ENCODE measurements at places on chromosomes 11 and 22. TPM values are rescaled to one million over a fixed set of nuclear protein-coding genes. Genes with fewer than 3 reads are reported as not detected.
A peak's percentile ranks its signal among the peaks of the same experiment; 100 is the strongest.

DNA sequence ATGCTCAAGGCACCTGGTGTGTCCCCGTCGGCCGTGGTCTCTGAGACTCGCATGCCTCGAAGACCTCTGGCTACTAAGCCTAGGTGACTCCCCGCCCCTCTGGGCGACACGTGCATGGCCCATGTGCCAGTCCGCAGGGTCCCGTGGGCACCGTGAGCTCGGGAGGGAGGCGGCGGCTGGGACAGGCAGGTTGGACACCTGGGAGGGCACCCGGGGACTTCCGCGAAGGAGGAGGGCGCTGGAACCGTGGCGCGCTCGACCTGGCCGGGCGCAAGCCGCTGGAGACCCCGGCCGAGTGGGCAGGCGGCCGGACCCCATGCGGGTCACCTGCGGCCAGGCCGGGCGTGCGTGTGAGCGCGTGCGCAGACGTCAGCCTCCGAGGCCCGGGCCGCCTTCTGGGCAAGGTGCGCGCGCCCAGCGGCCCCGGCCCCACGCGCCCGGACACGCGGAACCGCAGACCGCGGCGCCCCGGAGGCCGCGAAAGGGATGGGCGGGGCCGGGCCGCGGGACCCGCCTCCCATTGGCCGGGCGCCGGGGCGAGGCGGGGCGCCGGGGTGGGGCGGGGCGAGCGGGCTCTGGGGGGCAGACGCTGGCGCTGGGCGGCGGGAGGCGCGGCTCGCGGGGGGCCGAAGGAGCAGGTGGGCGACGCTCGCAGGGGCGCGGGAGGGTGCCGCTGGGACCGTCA lies 579 bp upstream of the RASD2 start:
- H3K4me3 ChIP-seq: peak overlapping the region; percentile 90
- H3K27me3 ChIP-seq: no peaks in the 10 kb centered on the region
- H3K4me1 ChIP-seq: peaks cover 32% of the 10 kb centered on the region
- no peak overlapping the region for H3K27ac ChIP-seq
- no peaks in the 10 kb centered on the region for H3K36me3 ChIP-seq
- peak; percentile 58 for DNase-seq

GRCh38 chr22:42280836-42281235 lies 10.4 kb upstream of the TCF20 start:
- H3K27ac ChIP-seq: no peak overlapping the region
- no peaks in the 10 kb centered on the region for H3K36me3 ChIP-seq
- H3K27me3 ChIP-seq: no peaks in the 10 kb centered on the region
- H3K4me1 ChIP-seq: no peaks in the 10 kb centered on the region
- H3K4me3 ChIP-seq: no peak overlapping the region
- no peak for DNase-seq

DNA sequence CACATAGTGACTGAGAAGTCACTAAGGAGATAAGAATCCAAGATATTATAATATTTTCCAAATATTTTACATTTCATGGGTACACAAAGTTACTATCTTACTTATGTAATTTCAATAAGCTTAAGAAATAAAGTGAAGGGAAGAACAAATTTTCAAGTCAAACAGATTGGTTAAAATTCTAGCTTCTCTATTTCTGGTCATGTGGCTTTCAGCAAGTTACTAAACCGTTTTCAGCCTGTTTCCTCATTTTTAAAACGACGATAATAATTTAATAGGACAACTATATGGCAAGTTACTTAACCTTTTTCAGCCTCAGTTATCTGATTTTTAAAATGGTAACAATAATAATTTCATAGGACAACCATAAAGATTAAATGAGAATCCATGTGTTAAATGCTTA lies 15.6 kb downstream of the DCUN1D5 start:
- no peak for DNase-seq
- no peak overlapping the region for H3K27ac ChIP-seq
- peaks cover 57% of the 10 kb centered on the region for H3K36me3 ChIP-seq

GRCh38 chr11:112177589-112177988 lies 2.3 kb downstream of the BCO2 start:
- no peak for DNase-seq
- no peaks in the 10 kb centered on the region for H3K36me3 ChIP-seq

DNA sequence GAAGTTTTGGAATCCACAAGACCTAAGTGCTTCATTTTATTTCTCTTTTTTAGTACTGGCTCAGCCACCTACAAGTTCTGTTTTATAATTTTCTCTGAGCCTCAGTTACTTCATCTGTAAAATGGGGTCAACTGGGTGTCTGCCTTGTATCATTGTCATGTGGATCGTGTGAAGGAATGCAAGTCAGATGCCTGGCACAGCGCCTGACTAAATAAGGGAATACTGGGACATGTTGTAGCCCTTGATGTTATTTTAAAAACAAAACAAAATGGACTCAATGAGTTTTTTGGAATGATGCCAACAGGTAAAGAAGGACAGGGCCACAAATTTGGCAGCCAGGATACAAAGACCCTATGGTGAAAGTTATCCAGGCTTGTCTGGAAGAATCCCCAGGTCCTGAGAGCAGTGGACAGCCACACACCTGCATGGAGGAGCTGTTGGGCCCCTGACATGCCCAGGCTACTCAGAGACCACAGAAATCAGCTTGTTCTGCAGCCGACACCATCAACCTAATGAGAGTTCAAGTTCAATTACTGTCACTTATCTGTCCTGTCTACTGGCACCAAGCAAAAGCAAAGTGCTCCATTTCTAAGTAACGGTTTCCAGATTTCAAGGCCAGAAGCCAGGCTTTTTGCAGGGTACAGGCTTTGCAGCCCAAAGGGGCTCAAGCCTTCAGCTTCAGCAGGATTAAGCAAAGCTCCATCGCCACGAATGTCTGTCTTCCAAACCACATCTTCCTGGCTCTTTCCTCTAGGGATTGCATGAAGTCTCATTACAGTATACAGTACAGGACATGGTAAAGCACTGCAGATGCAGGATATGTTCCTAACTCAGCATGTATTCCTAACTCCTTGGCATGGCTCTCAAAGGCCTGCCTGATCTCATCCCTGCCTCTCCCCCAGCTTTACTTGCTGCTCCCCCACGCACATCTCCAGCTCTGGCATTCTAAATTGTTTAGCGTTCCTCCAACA lies 18.4 kb downstream of the DKK3 start:
- DNase-seq: no peak
- H3K36me3 ChIP-seq: no peaks in the 10 kb centered on the region
- no peaks in the 10 kb centered on the region for H3K27me3 ChIP-seq
- no peak overlapping the region for H3K27ac ChIP-seq
- no peak overlapping the region for H3K4me3 ChIP-seq
- H3K4me1 ChIP-seq: peaks cover 36% of the 10 kb centered on the region

DNA sequence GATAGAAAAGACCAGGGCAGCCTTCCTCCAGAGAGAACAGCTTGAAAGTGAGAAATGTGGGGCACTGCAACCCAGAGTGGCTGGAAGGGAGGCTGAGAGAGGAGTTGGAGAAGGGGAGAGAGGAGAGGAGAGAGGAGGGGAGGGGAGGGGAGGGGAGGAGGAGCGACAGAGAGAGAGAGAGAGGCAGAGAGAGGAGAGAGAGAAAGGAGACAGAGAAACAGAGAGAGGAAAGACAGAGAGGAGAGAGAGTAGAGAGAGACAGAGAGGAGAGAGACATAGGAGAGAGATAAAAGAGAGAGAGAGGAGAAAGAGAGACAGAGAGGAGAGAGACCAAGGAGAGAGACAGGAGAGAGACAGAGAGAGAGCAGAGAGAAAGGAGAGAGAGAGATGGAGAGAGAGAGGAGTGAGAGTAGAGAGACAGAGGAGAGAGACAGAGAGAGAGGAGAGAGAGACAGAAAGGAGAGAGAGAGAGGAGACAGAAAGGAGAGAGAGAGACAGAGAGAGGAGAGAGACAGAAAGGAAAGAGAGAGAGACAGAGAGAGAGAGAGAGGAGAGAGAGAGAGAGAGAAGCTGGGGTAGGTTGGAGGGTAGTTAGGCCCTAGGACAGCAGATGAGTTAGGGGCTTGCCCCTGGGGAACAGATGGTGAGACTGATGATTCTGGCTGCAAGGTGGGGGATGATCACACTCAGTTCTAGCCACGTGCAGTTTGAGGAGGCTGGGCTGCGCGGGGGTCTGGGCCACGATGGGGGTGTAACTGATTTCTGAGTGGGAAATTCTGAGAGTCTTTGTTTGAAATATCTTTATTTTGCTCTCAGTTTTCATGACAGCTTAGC lies 8.5 kb upstream of the SCYL1 start:
- DNase-seq: no peak
- H3K4me1 ChIP-seq: no peaks in the 10 kb centered on the region
- no peaks in the 10 kb centered on the region for H3K36me3 ChIP-seq
- H3K4me3 ChIP-seq: no peak overlapping the region
- no peak overlapping the region for H3K27ac ChIP-seq

- H3K4me3 ChIP-seq: no peak overlapping the region
- H3K36me3 ChIP-seq: no peaks in the 10 kb centered on the region
- DNase-seq: no peak
- no peak overlapping the region for H3K27ac ChIP-seq
- no peaks in the 10 kb centered on the region for H3K4me1 ChIP-seq
These were observed 16.8 kb downstream of the SLC22A25 start for GRCh38 chr11:63226488-63227114.

DNA sequence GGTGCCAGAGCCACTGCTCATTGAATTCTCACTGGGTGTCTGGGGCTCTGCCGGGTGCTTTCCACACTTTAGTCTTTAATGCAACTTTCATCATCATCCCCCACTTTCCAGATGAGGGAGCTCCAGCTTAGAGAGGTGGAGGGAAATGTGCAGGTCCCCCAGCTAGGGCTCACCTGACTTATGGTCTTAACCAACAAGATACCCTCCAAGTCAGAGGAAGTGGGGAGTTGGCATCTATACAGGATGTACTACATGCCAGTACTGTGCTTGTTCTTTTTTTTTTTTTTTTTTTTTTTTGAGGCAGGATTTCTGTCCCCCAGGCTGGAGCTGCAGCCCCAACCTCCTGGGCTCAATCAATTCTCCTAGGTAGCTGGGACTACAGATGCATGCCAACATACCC lies 26.3 kb downstream of the C22orf42 start:
- 0 out of 2 replicates have a peak, but pooled peaks cover 8% of the 10 kb centered on the region for H3K27me3 ChIP-seq
- H3K36me3 ChIP-seq: no peaks in the 10 kb centered on the region
- peaks cover 20% of the 10 kb centered on the region for H3K4me1 ChIP-seq
- no peak for DNase-seq
- H3K4me3 ChIP-seq: no peak overlapping the region

DNA sequence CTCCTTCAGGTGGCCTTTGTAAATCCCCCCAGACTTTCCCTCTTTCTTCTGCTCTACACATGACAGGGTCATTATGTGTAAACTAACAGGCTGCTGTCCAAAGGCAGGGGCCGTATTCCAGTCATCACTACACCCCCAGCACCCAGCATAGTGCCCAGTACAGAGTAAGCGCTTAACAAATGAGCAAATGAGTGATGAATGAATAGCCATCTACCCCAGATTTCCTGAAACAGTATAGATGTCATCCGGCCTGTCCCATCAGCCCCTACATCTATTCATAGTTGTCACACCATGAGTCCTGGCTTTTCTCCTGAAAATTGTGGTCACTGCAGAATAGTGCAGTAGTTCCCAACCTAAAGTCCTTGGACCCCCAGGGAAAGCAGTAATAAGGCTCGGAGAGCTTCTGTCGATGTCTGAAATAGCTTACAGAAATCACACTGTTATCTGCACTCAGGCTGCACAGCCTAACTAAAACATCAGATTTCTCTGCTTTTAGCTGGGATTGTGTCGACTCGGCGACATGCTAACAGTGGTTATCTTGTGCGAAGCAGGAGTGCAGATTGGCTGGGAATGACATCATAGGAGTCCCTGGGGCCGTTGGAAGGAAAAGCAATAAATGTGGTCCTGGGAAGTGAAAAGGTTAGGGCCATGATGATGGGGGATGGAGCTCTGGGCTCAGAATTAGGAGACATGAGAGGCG lies 143.8 kb upstream of the NECTIN1 start:
- DNase-seq: no peak
- H3K36me3 ChIP-seq: no peaks in the 10 kb centered on the region
- H3K27ac ChIP-seq: no peak overlapping the region
- H3K4me3 ChIP-seq: no peak overlapping the region
- H3K4me1 ChIP-seq: no peaks in the 10 kb centered on the region

GRCh38 chr22:46937185-46937584 lies 174.7 kb downstream of the TBC1D22A start:
- H3K4me1 ChIP-seq: peaks cover 22% of the 10 kb centered on the region
- no peak overlapping the region for H3K4me3 ChIP-seq
- no peak overlapping the region for H3K27ac ChIP-seq

- H3K27me3 ChIP-seq: no peaks in the 10 kb centered on the region
- H3K4me1 ChIP-seq: no peaks in the 10 kb centered on the region
- DNase-seq: peak; percentile 67
- no peaks in the 10 kb centered on the region for H3K36me3 ChIP-seq
- no peak overlapping the region for H3K4me3 ChIP-seq
These were observed 21.0 kb downstream of the FLI1 start for GRCh38 chr11:128714881-128715280.

DNA sequence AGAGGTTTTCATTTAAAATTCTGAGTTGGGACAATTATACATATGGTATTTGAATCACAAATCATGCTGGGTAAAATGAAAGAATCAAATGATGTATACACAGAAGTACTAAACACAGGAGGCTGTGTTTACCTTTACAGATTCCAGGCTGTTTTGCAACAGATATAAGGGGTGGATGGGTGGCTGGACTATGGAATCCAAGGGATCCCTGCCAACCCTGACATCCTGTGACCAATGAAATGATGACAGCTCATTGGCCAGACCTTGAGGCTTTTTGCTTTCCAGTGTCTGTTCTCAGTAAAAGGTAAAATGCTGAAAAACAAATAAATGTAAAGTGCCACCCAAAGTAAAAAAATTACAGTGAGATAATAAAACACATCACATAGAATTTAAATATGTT lies 3.3 kb upstream of the DDI1 start:
- peak overlapping the region; percentile 6 for H3K27ac ChIP-seq
- peaks cover 15% of the 10 kb centered on the region for H3K4me1 ChIP-seq
- no peaks in the 10 kb centered on the region for H3K36me3 ChIP-seq

- H3K4me1 ChIP-seq: no peaks in the 10 kb centered on the region
- no peak overlapping the region for H3K27ac ChIP-seq
- peaks cover 32% of the 10 kb centered on the region for H3K27me3 ChIP-seq
- no peak overlapping the region for H3K4me3 ChIP-seq
- DNase-seq: no peak
These were observed 309.2 kb downstream of the ST3GAL4 start for GRCh38 chr11:126664643-126665042.

DNA sequence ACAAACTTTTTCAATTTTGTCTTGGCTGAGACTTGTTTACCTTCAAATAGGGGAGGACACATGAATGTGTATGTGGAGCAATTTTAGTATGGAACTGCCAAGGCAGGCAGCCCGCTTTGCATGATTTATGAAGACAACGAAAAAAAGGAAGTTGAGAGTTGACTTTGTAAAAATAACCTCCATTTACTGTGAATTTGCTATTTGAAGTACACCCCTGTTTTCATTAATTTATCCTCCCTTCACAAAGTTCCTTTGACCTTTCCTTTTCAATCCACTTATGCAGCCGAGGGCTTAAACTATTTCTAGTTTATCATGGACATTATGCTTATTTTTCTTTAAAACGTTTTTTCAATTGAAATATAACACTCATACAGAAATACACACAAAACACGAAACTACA lies 369.6 kb upstream of the CADM1 start:
- H3K4me3 ChIP-seq: no peak overlapping the region
- H3K27me3 ChIP-seq: peaks cover 7% of the 10 kb centered on the region
- H3K36me3 ChIP-seq: no peaks in the 10 kb centered on the region
- H3K4me1 ChIP-seq: no peaks in the 10 kb centered on the region

GRCh38 chr11:70730411-70730810 lies 332.1 kb downstream of the CTTN start:
- no peak overlapping the region for H3K27ac ChIP-seq
- H3K4me1 ChIP-seq: no peaks in the 10 kb centered on the region
- H3K27me3 ChIP-seq: no peaks in the 10 kb centered on the region
- H3K4me3 ChIP-seq: no peak overlapping the region
- DNase-seq: no peak

ROBO4 gene
- 0.20 TPM for total RNA-seq

OR8A1 gene
- not detected for total RNA-seq

PDGFD gene
- total RNA-seq: 6.1 TPM

PDE2A gene
- total RNA-seq: 12.0 TPM

CDK2AP2 gene
- 89.3 TPM for total RNA-seq

DSCAML1 gene
- not detected for total RNA-seq

CASP4 gene
- 57.5 TPM for total RNA-seq

All from PC-9 (cell line).